ENCODE measurements at places on chromosomes 3 and 15. TPM values are rescaled to one million over a fixed set of nuclear protein-coding genes. Genes with fewer than 3 reads are reported as not detected.

The FAM3D gene
- not detected for total RNA-seq

The EAF2 gene
- 0.37 TPM for total RNA-seq

The GABRR3 gene
- total RNA-seq = not detected

The SLC24A5 gene
- not detected for total RNA-seq

The ATP13A5 gene
- not detected for total RNA-seq

The FOXB1 gene
- not detected for total RNA-seq

The RASGRP1 gene
- not detected for total RNA-seq

The CFAP100 gene
- not detected for total RNA-seq

The C3orf52 gene
- 0.37 TPM for total RNA-seq

The RNF168 gene
- total RNA-seq = 18.0 TPM

The PODXL2 gene
- 2.2 TPM for total RNA-seq

The C15orf62 gene
- not detected for total RNA-seq

The SAMD7 gene
- total RNA-seq = not detected

The SMARCC1 gene
- 38.2 TPM for total RNA-seq

The HRG gene
- total RNA-seq = not detected

The GPR87 gene
- not detected for total RNA-seq

The SAXO2 gene
- total RNA-seq = 1.8 TPM

The STIMATE gene
- total RNA-seq = 12.9 TPM

The PRTG gene
- 5.7 TPM for total RNA-seq

The WDR93 gene
- not detected for total RNA-seq

Measured in subcutaneous preadipocyte (primary cell).